ENCODE measurements at places on chromosomes 1 and 21. TPM values are rescaled to one million over a fixed set of nuclear protein-coding genes. Genes with fewer than 3 reads are reported as not detected.

DNA sequence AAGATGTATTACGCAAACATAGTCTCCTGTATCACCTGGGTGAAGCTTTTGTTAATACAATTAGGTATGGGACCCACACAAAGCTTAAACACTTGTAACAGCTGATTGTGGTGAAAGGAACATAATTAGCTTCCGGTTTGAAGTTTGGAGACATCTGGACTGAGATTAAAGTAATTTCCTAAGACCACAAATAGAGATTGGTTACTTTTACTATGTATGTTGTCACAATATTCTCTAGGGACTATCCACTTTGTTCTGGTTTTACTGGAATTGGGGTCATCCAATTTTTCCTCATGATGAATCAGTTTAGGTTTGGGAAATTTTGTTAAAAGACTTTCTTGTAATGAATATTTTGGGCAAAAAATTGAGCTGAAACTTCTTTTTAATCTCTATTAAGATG lies 71.8 kb upstream of the SAMSN1 start:
- DNase-seq, result no peak

DNA sequence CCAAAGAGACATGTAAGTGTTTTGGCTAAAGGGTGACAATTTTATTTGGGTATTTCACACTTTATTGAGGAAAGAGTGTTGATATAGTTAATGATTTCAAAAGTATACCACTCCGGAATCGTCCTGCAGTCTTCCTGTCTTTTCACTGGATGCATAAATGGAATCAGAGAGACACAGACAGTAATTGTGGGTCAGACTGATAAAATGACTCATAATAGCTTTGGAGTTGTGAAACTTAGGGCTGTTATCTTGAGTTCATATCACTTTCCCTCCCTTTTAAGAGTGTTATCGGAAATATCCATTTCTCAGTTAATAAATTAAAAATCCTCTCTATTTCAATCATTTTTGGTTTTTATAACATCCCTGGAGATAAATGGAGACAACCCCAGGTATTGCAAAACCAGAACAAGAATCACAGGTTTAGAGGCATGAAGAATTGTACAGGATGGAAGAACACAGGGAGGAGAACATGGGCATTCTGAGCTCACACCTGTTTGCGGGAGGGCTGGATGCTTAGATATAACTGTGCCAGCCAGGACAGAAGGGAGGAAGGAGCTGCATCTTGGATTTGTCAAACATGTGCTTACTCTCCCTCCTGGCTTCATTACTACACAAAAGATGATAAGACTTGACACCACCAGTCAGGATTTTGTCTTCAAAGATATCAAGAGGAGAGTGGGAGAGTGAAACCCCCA lies 185.4 kb downstream of the LMO4 start:
- peak; percentile 19 for DNase-seq

DCST1 gene
- total RNA-seq, result not detected

DNA sequence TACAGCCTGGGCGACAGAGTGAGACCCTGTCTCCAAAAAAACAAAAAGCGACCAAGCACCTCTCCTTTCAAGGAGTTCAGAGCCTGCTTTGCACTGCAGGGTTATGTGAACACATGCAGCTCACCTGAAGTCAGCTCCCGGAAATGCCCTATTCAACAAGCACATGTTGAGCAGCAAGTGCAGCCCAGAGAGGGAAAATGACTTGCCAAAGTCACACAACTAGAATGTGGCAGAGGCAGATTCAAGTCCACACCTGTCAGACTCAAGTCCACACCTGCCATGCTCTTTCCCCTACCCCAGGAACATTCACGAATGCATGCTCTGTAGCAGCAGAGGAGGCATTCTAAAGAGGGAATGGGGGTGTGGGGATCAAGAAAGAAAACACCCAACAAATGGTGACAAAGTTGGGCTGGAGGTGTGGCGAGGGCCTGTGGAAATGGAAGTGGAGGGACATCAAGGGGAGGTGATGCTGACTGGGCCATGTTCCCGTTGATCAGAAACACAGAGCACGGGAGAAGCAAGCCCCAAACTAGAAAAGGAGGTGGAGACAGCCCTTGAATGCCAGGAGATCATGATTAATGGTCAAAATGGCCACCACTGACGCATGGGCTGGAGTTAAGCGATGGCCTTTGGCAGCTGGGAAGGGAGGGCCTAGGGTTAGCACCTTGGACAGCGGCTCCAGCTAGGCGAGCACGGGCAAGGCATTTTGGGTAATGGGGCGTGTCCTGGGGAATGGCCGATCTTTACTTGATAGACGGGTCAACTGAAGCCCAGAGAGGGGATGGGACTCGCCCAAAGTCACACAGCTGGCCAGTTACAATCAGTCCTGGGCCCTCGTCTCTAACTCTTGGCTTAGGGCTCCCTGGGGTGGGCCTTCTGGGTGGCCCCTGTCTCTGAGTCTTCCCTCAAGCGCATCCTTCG lies 21.5 kb downstream of the RAP1GAP start:
- peak; percentile 78 for DNase-seq

ECM1 gene
- total RNA-seq, result 133 TPM

OR2T2 gene
- not detected for total RNA-seq

DNA sequence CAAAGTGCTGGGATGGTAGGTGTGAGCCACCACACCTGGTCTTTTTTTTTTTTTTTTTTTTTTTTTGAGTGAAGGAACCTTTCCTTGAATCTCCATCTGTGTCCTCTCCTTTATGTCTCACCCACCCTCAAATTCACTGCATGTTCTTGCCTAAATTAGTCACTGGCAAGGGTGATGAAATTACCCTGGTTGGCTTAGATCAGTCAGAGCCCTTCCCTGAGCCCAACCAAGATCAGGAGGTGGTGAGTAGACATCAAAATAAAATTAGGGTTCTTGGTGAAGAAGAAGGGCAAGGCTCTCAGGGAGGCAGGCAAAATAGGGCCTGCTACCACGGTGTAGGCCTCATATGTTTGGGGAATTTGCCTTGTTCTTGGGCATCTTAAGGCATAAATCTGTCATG lies 5.3 kb upstream of the TNN start:
- no peak for DNase-seq

- peak; percentile 33 for DNase-seq
Observed at GRCh38 chr1:64172458-64172983, 30.9 kb upstream of the UBE2U start.

GRCh38 chr1:94993931-94994645 lies 67.2 kb upstream of the CNN3 start:
- no peak for DNase-seq

- no peak for DNase-seq
Observed at GRCh38 chr21:44425895-44426662, 29.2 kb upstream of the LRRC3 start.
